ENCODE measurements at places on chromosomes 4 and X.

DNA sequence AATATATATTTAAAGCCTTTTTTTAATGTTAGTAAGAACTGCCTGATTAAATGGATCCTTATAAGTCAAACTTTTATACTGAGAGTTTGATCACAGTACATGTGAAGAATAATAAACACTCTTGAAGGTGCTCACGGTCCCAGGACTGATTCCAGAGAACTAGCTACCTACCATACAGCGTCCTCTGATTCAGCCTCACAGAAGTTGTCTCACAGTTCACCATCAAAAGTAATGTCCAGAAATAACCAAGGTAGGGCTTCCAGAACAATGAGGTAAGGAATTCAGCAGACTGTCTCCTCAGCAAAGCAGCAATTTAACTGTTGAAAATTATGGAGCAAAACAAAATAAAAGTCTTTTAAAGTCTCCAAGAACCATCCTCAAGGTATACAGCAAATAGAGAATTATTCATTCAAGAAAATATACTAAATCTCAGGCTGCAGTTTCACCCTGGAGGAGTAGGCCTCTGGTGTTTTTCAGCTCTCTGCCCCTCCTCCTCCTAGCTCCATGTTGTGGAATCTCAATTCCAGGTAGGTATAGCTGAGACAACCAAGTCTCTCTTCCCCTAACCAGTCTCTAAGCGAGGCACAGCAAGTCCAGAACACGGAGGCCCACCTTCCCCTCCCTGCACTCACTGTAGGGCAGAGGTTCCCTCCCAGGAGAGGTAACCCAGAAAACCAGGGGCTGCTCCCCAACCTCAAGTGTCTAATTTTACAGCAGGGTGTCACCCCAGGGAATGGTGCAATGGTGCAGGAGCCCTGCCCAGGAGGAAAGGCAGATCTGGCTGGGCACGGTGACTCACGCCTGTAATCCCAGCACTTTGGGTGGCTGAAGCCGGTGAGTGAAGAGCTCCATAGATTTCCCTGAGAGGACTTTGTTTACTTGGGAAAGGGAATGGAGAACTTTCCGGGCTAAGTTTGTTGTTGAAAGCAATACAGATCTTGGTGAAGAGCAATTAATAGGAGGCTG is 28.6 kb downstream of the FAM241A start:
- DNase-seq, result no peak

DNA sequence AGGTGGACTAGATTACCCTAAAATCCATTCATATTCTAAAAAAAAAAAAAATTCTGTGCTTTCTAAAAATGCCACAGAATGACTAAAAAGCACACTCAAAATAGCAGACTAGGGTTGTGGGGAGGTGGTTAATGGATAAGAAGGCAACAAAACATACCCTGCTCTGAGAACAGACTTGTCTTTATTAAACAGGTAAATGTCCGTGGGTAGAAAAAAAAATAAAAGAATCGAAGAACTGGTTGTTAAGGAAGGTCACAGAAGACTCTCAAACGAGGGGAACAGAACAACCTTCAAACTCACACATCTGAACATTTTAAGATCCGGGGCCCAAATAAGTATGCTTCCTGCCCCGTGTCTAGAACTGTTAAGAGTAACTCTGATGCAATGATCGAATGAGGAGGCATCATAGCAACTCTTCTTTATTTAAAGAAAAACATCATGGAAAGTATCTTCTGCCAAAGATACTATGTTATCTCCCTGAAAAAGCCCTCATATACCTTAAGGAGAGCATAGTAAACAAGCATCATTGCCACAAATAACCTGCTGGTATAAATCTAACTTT is 68.4 kb downstream of the ELF2 start:
- DNase-seq, result no peak

DNA sequence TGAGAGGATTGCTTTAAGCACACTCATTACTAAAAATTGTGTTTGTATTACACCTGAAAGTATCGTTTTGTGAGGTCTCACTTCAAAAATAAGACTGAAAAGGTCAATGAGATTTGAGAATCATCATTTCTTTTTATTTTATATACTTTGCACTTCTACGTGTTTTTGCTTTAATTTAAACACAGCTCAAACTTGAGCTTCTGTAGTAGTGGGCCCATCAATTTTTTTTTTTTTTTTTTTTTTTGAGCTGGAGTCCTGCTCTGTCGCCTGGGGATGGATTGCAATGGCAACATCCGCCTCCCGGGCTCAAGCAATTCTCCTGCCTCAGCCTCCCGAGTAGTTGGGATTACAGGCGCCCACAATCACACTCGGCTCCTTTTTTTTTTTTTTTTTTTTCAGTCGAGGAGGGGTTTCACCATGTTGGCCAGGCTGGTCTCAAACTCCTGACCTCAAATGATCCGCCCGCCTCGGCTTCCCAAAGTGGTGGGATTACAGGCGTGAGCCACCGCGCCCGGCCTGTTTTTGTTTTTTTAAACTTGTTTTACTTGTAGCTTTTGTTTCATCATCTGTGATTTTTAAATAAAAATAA is 1.5 kb downstream of the GSTCD start:
- no peak for DNase-seq

- no peak for DNase-seq
These were observed 61.7 kb upstream of the ATXN3L start for GRCh38 chrX:13381514-13381913.

- DNase-seq, result no peak
These were observed 297.3 kb upstream of the LCORL start for GRCh38 chr4:18318682-18319388.

GRCh38 chr4:183552274-183553146 is 47.7 kb downstream of the ING2 start:
- no peak for DNase-seq

GRCh38 chr4:77197831-77198230 is 40.8 kb downstream of the CCNG2 start:
- DNase-seq, result no peak

- DNase-seq, result no peak
These were observed 36.6 kb downstream of the CHST7 start for GRCh38 chrX:46610070-46610658.

GRCh38 chrX:55011294-55011693 is 11.1 kb downstream of the APEX2 start:
- no peak for DNase-seq

GRCh38 chr4:155972098-155972497 is 18.4 kb upstream of the CTSO start:
- no peak for DNase-seq

DNA sequence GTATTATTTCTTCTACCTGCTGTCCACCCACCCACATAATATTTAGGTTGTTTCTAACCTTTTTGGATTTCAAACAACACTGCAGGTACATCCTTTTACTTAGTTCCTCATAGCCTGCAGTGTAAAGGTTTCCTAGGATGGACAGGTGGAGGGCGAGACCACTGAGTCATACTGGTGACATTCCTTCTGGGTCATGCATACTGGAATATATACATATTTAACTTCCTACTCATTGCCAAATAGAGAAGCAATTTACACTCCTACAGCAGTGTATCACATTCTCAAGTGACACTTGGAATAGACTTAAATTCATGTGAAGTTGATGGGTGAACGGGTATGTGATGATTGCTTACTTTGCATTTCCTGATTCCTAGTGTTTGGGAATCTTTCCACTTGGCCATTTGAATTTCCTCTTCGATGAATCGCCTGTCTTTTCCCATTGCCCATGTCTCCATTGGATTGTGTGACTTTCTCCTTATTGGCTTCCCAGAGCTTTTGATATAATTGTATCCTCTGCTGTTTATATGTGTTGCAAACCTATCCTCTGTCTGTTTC is 8.2 kb upstream of the PPP2R2C start:
- DNase-seq, result no peak

DNA sequence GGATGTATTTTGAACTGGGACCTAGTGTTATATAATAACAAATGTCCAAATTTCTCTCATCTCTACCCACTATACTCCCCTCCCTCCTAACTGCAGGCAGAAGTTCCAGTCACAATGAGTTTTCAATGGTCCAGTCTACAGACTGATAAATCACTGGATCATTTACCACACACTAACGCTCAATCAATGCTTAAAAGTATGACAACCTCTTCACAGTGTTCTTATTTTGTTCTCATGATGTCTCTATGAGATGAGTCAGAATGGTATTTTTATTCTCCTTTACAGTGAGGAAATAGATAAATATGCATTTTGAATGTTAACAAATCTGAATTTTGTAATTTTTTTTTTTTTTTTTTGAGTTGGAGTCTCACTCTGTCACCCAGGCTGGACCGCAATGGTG is 83.7 kb upstream of the ETNPPL start:
- DNase-seq, result no peak

- DNase-seq, result no peak
These were observed 626 bp downstream of the JADE3 start for GRCh38 chrX:46912603-46913491.

DNA sequence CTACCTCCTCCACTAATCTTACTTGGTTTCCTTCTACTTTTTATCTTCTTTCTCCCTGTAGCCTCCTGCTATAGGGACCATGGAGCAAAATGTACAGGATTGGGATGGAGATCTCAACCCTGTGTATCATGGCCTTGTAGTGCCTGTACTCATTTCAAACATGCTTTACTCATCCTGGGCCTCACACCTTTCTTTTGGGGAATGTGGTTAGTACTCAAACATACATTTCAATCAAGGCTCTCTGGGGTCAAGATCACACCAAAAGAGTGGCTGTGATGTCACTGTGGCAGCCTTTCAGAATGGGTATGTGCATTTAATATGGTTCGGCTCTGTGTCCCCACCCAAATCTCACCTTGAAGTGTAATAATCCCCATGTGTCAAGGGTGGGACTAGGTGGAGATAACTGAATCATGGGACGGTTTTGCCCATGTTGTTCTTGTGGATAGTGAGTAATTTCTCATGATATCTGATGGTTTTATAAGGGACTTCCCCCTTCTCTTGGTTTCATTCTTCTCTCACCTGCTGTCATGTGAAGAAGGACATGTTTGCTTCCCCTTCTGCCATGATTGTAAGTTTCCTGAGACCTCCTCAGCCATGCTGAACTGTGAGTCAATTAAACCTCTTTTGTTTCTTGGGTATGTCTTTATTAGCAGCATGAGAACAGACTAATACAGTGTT is 205.1 kb downstream of the RASL11B start:
- no peak for DNase-seq

GRCh38 chr4:107083-107443 is 17.2 kb upstream of the ZNF718 start:
- DNase-seq, result no peak

Data from stimulated activated CD4-positive, alpha-beta T cell treated with anti-CD3 and anti-CD28 coated beads, Interleukin-15, amount 100 ng/mL, for 48 hours (primary cell).